ENCODE measurements at places on chromosomes 1 and 21.

DNA sequence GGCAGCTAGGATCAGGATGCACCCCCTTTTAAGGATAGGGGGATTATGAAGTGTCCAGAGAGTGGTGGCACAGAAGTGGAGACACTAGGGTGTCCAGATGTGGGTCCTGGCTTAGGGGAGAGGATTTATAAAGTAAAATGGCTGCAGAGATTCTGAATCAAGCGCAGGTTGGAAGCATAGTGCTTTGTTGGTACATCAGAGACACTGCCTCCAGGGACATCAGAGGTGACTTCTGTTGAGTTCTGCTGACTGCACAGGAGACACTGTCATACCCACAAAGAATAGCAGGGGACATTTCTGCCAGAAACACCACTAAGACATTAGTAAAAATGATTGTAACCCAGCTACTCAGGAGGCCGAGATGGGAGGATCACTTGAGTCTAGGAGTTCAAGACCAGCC lies 16.4 kb downstream of the GPR137B start:
- no peak for DNase-seq

DNA sequence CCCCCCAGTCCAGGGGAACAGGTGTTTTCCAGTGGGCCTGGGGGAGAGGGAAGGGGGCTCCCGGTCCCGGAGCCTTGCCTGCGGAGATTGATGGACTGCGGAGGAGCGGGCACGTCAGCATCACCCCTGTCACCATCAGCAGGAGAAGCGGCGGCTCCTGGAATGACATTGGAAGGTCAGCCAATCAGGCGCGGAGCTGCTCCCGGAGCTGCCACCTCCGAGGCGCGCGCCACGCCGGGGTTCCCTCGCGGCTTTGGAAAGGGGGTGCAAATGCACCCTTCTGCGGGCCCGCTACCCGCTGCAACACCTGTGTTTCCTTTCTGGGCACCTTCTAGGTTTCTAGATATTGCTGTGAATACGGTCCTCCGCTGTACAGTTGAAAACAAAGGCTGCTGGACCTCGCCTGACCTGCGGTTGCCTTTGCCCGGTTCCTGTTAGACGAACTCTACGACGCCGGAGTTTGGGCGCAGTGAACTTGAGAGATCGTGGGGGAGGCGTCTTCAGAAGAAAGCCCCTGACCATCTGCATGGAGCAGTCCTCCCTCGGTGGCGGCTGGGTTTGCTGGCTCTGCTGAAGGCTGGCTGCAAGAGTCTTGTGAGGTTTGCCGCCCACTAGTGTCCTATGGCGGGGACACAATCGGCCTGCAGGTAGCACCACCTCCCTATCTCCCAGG lies 5.3 kb downstream of the DSCAM start:
- no peak for DNase-seq

- no peak for DNase-seq
Observed at GRCh38 chr1:1427820-1428148, 6.7 kb upstream of the ANKRD65 start.

GRCh38 chr1:68228851-68229250 lies 3.5 kb downstream of the WLS start:
- no peak for DNase-seq

- DNase-seq = no peak
Observed at GRCh38 chr1:201597551-201598230, 58.8 kb downstream of the NAV1 start.

Data from GM13977 (cell line).